Stimulated activated CD4-positive, alpha-beta T cell treated with anti-CD3 and anti-CD28 coated beads, TNF-alpha, amount 100 ng/mL, for 1 hour (primary cell): ENCODE measurements at places on chromosomes 11 and 22.

- no peak for DNase-seq
These were observed 1083.2 kb upstream of the CNTN5 start for GRCh38 chr11:97937501-97937900.

- no peak for DNase-seq
These were observed 62.9 kb downstream of the GRK3 start for GRCh38 chr22:25627271-25627852.

DNA sequence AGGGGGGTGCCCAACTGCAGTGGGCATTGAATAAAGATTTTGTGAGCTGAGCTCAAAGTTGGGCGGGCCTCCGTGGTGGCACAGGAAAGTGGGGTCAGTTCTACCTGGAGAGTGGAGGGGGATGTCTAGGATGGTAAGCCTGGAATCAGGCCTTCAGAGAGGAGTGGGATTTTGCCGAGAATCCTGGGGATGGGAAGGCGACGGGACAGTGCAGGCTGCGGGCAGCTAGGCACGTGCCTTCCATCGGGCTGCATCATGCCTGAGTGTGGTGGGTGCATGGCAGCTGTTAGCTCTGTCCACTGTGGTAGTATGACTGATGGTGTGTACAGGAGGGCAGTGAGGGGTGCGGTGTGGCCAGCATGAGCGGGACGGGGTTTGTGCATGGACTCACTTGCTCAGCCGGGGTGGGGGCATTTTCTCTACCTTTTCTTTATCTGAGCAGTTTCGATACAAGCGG lies 3.6 kb downstream of the SHANK3 start:
- no peak for DNase-seq

DNA sequence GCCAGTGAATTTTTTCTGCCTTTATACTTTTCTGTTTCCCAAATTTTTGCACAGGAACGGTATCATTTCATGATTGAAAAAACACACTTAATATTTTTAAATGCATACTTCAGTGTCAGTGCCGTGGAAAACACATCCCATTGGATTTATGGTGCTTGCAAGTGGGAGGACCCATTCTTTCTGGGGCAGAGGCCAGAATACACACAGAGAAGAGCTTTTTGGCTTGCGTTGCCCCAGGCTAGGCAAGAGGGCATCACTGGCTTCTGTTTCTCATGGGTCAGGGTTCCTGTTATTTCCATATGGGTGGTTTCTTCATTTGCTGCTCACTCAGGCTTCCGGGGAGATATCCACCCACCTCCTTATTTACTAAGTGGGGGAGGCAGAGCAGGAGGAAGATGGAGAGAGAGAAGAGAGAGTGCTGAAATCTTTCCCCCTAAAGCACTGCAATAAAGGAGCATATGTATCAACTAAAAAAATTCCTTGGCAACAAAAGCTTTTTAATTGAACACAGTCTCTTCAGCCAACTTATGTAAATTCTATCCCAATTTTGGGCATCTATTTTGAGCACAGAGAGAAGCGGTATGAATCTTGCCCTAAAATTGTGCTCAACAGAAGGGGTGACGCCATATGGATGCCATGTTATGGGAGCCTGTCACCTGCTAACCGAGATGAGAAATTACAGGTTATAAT lies 66.0 kb upstream of the KIRREL3 start:
- no peak for DNase-seq

DNA sequence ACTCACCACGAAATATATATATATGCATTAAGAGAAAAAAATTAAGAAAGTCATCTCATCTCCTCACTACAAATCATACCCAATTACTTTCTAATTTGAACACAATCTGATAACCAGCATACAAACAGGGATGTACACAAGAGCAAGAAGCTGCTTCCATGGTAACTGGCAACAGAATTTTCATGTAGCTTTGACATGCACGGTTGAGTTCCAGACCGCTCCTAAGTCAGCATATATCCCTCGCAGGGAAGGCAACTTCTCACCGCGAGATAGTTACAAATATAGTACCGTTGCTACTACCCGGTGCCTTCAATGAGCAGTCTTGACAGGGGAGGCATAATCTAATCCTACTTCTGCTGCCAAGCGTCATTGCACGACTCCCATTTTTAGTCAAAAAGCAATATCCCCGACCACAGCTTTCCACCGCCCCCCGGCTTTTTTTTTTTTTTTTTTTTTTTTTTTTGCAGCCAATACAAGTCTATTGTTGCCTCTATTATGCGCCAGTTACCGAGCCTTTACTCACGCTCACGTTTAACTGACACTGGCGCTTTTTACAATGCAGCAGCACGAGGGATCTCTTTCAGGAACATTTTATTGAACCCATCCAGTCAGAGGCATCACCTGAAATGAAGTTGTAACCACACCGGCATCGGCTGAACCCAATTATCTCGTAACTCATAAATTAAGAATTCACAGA lies 2.2 kb downstream of the CADM1 start:
- DNase-seq = no peak

DNA sequence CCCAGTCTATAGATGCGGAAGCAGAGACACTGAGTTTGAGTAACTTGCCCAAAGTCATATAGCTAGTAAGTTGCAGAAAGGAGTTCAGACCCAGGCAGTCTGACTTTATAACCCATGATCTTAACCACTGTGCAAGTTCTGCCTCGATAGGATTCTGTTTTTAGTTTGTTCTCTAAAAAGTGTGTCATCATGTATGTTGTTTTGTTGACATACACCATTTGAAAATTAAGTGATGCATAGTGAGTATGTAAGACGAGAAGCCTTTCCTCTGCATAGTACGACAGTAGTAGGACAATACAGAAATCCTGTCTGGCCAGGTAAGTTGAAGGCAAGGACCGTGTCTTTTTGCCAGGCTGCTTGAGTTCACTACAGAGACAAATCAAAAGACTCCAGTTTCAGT lies 3.3 kb downstream of the ZC3H12C start:
- no peak for DNase-seq

GRCh38 chr11:76615950-76616349 lies 54.6 kb downstream of the LRRC32 start:
- DNase-seq = no peak

- DNase-seq = no peak
These were observed 1.0 kb downstream of the ZBTB16 start for GRCh38 chr11:114060392-114061047.

- DNase-seq = no peak
These were observed 367 bp downstream of the HPS5 start for GRCh38 chr11:18321578-18321968.

DNA sequence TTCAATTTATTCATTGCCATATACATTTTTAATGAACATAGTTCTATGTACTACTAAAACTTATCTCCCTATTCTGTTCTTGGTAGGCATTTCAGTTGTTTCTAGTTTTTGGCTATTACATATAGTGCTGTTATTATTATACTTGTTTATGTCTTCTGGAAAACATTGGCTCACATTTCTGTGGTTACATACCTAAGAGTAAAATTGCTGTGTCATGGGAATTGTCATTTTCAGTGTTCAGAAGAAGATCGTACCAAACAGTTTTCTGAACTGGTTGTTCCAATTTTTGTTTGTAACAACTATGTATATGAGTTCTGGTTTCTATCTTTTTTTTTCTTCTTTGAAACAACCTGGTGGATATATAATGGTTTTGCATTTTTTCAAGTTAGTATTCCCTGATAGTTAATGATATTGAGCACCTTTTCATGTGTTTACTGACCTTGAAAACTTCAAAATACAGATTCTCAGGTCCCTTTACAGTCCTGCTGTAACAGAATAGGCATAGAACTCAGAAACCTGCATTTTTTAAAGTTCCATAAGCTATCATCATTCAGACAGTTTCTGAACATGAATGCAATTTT lies 230.7 kb downstream of the JRKL start:
- DNase-seq = no peak

GRCh38 chr11:71235719-71236118 lies 16.7 kb downstream of the SHANK2 start:
- no peak for DNase-seq

DNA sequence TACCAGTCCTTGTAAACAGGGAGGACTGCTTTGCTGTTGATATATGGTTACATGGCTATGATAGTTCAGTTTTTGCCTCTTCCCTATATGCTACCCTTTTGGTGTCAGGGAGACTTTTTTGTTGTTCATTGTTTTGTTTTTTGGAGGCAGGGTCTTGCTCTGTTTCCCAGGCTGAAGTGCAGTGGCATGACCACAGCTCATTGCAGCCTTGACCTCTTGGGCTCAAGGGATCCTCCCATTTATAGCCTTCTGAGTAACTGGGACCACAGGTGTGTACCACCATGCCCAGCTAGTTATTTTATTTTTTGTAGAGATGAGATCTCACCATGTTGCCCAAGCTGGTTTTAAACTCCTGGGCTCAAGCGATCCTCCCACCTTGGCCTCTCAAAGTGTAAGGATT lies 38.6 kb upstream of the SPTBN2 start:
- DNase-seq = no peak

DNA sequence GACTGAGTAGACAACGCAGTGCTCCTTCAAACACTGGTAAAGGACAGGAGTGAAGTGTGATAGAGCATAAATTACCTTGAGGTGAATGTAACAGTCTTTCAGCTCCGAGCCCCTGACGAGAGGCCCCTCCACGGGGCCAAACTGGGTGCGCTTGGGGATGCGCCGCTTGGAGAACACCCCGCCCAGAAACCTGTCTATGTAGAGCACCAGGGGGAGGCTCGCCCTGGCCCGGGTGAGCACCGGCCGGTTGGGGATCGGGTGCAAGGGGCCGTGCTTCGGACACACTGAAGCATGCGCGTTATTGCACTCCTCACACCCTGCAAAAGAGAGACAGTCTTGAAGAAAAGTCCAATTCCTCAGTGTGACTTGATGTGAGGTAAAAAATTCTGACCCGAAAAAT lies 49.3 kb upstream of the NFRKB start:
- no peak for DNase-seq

- DNase-seq = no peak
These were observed 1.0 kb downstream of the POLA2 start for GRCh38 chr11:65262776-65263175.

- no peak for DNase-seq
These were observed 1012.1 kb downstream of the OPCML start for GRCh38 chr11:132520199-132520598.

DNA sequence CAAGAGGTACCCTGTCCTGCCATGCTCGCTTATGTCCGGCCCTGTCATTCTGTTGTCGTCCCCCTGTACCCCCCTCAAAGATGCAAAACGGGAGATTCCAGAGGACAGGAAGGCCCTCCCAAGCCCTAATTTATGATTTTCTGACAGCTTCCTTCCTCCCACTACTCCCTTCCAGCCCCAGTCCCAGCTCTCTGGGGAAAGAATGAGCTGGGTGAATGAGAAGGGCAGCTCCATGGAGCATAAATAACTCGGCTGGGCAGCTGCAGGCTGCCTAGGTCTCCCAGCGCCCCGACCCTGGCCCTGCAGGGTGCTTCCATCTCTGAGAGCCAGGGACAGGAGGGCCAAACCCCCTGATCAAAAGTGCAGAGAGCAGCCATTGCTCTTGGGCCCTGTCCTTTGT lies 3.9 kb upstream of the EMID1 start:
- DNase-seq = no peak

- DNase-seq = no peak
These were observed 1333.1 kb upstream of the TENM4 start for GRCh38 chr11:80773919-80774318.

DNA sequence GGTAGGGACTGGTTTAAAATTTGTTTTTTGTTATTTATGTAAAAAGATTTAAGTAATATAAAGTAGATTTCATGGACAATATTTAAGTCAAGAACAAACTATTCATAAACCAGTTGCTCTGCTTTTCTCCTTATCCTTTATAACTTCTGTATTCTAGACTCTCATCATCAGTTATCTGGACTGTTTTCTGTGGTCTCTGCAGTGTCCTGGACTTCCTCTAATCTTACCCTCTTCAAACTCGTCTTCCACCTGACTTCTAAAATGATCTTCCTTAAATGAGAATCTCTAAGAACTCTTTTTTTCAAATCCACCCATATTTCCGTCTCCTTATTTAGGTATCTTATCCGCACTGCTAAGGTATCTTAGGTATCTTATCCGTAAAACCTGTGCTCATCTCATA lies 8.1 kb downstream of the RRM1 start:
- DNase-seq = no peak

- no peak for DNase-seq
These were observed 93.1 kb downstream of the NAT10 start for GRCh38 chr11:34198523-34198922.

- DNase-seq = no peak
These were observed 1.9 kb downstream of the CD151 start for GRCh38 chr11:834371-835316.

GRCh38 chr22:44627521-44628139 lies 74.4 kb upstream of the PRR5 start:
- DNase-seq = no peak

DNA sequence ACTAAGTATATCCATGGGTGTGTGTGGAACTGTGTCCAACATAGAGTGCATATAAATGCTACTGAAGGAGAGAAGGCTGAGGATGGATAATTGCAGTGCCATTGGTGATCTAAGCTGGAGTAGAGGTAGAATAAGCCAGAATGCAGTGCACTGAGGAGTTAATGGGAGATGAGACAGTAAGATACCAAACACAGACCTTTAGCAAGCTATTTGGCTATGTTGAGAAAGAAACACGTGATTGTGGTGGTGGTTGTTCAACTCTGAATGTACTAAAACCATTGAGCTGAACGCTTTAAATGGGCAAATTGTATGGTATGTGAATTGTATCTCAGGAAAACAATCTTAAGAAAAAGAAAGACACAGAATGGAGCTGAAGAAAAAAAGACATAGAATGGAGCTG lies 22.8 kb downstream of the JAML start:
- DNase-seq = no peak

- DNase-seq = no peak
These were observed 1.8 kb upstream of the SLC22A8 start for GRCh38 chr11:63017306-63017974.

GRCh38 chr11:84398017-84398626 lies 1112.0 kb upstream of the CCDC90B start:
- DNase-seq = no peak

DNA sequence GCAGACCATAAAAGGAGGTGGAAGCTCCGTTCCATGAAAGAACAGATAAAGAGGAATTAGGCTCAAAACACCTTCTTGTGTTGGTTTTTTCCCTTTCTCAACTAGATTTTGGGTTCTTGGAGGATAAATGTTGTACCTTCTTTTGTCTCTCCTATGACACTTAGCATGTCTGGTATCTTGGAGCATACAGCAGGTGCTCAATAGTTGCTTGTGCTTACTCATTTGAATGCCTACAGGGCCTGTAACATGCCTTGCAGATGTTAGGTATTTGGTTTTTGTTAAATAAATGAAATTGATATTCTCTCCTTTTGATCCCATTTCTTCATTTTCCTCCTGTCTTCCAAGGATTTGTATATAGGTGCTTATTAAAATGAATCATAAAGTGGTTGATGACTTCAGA lies 16.4 kb upstream of the PLET1 start:
- no peak for DNase-seq

GRCh38 chr22:46171940-46172339 lies 21.6 kb downstream of the PPARA start:
- no peak for DNase-seq

GRCh38 chr11:2305788-2306451 lies 4.1 kb downstream of the TSPAN32 start:
- DNase-seq = no peak

GRCh38 chr11:1348146-1348795 lies 38.8 kb upstream of the TOLLIP start:
- DNase-seq = no peak

- DNase-seq = no peak
These were observed 179.2 kb upstream of the ZC3H12C start for GRCh38 chr11:109914038-109914437.
